Eye (tissue), 1 donor: ENCODE measurements at places on chromosomes 5 and 9.

DNA sequence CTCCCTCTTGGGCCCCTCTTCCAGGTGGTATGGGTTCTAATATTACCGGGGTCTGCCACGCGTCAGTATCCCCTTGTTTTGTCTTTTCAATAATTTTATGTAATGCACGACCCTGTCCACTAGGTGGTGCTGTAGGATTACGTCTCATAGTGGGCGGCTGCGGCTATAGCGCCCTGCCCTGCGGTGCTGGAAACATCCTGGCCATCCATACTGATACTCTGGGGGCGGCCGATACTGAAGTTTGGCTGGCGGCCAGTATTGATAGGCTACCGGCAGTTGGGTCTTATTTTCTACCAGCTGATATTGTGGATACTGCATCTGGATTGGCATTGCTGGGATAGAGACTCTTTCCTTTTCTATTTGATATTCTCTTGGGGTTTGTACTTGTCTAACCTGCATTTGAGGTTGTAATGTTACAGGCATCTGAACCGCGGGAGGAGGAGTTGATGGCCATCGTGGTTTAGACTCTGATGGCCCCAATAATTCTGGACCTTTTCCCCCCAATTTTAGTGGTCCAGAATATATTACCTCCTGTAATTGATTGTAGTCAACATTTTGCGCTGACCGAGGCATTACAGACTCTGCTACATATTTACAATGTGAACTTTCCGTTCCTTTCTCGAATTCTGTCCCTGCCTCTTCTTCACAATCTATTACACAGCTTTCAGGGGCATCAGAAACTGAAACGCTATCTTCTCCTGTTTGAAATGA is 3.3 kb upstream of the TMEM141 start:
- peak; percentile 94 for DNase-seq

DNA sequence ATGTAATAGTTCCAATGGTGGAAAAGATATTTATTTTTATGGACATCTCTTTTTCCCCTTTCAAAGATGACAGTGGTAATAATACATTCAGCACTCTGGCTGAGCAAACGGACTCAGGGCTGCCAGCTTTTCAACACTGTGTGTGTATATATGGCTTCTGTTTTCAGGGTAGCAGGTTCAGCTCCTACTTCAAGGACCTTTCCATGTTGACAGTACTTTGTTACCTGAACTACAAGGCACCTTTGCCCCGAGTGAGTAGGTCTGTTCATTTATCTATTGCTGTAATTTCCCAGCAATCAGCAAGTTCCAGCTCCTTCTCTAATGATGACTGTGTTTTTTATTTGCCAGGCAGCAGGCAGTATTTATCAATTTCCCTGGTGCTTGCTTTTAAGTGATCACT is 387.4 kb upstream of the KIF2A start:
- no peak for DNase-seq

- no peak for DNase-seq
Observed at GRCh38 chr5:98755406-98755805, 18.1 kb upstream of the RGMB start.

DNA sequence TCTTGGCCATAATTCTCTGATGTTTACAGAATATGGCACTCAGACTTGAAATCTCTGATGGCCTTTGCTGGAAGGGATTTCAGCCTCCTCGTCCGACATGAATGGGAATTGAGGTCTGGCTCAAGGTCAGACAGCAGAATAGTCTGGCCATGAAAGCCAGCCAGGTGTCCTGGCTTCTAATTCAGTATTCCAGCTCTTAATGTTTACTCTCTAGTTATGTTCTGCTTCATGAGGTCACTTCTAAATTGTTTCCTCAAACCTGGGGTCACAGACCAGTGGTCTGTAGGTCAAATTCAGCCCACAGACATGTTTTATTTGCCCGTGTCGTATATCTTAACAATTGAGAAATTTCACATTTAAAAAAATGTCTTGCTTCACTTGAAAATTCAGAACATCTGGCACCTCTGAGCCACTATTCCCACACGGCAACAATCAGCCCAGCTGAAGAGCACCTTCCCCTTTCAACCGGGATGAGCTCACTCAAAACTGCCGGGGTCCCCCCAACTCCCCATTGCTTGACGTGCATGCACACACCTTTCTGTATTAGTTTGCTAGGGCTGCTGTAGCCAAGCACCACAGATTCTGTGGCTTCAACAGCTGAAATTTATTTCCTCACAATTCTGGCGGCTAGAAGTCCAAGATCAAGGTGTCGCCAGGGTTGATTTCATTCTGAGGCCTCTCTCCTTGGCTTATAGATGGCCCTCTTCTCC is 243.5 kb downstream of the ENC1 start:
- no peak for DNase-seq

DNA sequence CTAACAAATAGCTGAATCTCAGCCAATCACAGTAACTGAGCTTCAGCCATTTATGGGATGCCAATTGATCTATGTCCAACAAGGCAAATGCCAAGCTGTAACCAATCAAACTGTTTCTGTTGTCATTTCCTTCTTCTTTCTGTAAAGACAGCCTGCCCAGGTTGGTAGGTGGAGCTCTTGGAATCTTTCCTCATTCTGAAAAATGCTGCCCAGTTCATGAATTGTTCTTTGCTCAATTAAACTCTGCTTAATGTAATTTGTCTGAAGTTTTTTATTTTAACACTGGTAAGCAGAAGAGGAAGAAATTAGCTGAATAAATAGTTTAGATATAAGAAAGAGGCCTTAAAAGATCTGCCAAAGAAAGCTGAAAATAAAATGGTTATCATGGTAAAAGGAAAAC is 1235.6 kb downstream of the EFNA5 start:
- DNase-seq = no peak

GRCh38 chr5:155929112-155929511 is 397.9 kb upstream of the SGCD start:
- no peak for DNase-seq

DNA sequence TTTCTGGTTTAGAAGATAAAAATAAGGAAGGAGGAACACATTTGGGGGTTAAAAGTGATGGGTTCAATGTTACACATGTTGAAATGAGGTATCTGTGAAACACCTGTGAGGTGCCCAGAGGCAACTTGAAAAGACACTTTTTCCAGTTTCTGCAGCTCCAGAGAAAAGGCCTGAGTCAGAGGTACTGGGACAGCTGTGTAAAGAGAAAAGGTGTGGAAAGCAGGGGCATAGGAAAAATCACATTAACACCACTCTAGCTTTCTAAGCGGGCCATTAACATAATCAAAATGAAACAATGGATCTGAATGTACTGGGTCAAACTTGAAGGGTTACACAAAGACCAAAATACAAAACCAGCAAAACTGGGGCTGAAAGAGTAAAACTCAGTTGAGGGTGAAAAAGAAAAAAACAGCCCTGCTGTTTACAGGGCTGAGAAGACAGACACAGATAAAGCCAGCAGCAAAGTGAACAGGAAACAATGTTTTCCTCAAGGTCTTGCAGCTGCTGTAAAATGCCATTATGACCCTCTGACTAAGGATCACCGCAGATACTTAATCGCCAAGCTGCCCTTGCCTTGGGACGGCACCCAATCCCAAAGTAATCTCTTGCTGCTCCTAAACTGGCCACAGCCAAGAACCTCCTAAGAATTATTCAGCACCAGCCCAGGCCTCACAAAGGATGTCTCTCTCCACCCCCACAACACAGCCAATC is 104.7 kb downstream of the DROSHA start:
- no peak for DNase-seq

DNA sequence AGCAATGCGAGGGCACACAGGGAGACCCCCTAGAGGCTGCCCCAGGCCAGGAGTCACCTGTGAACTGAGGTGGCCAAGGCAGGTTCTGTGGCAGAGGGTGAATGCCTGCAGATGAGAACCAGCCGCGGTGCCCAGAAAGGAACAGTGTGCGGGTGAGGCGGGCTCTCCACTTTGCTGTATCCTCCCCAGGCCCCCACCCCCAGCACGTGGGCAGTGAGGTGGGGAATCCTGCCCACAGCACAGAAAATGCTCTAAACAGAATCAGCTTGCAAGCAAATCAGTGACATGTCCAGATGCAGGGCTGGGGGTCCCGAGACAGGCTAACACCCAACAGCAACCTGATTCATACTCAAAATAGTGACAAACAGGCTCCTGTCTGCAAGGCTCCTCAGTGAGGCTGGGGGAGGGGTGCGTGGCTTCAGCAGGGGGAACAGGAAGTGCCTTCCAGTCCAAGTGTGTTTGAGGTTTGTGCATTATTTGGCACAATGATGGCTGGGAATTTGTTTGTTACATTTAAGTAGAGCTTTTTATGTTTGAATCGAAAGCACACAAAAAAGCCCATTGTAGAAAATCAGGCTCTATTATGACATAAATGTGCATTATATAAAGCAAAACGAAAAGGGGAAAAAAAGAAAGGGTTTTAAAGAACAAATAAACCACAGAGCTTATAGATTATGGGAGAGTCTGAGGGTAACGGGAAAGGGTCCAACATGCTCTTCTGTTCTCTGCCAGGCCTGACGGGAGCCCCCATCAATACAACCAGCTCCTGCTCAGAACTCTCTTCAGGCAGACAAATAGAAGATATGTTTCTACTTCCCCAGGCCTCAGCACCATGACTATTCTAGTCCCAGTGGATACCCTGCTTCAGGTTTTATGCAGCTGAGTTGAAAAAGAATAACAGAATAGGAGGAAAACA is 201.3 kb downstream of the HSD17B3 start:
- peak; percentile 37 for DNase-seq

GRCh38 chr5:111755345-111755941 is 1.6 kb downstream of the NREP start:
- peak; percentile 75 for DNase-seq

- DNase-seq = no peak
Observed at GRCh38 chr5:179733772-179734126, 1.1 kb downstream of the MAML1 start.

DNA sequence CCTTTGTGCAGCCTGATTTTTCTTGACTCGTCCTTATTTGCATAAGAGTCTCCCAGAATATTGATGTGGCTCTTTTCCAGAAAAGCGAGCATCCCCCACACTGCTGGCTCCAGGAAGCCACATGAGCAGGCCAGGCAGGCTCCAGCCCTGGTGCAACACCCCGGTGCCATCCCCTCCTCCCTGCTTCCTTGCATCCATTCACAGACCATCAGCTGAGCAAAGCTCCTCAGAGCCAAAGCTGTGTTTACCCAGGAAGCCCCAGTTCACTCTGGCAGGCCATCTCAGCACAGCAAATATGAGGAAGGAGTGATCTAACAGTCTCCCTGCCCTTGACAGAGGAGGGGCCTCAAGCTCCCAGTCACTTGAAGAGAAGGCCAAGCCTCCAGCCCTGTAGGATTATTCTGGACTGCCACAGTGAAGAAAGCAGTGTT is 34.4 kb downstream of the INSYN2B start:
- peak; percentile 49 for DNase-seq

DNA sequence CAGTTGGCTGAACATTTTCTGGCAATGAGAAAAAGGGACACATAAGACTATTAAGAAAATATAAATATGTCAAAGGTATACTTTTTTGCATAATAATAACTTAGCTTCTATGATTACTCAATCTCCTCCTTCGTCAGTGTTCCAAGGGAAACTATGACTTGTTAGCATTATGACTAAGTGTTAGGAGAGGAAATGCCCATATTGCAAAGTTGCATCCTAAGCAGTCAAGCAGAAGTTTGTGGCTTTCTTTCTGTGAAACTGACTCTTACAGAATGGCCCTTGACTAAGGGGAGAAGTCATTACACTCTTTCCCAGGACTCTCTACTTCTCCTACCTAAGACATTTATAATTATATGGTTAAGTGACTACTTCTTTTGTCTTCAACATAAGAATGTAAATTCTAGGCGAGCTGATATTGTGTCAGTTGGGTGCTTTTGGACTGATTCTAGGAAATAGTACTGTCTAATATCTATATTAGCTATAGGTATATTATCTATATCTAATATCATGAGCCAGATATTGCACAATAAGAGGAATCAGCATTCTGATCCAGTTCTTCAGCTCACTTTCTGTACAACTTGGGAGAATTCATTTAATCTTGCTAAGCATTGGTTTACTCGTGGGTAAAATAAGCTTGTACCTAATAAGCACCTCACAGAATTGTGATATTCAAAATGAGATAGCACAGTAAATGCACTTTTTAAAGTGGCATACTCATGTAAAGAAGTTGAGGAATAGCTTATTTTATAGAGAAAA is 16.4 kb upstream of the SPINK6 start:
- no peak for DNase-seq

GRCh38 chr5:76074487-76075065 is 8.6 kb upstream of the SV2C start:
- DNase-seq = peak; percentile 51

- no peak for DNase-seq
Observed at GRCh38 chr9:68577774-68578591, 37.3 kb upstream of the TMEM252 start.

- DNase-seq = peak; percentile 76
Observed at GRCh38 chr5:177362610-177363507, 5.1 kb downstream of the RGS14 start.

DNA sequence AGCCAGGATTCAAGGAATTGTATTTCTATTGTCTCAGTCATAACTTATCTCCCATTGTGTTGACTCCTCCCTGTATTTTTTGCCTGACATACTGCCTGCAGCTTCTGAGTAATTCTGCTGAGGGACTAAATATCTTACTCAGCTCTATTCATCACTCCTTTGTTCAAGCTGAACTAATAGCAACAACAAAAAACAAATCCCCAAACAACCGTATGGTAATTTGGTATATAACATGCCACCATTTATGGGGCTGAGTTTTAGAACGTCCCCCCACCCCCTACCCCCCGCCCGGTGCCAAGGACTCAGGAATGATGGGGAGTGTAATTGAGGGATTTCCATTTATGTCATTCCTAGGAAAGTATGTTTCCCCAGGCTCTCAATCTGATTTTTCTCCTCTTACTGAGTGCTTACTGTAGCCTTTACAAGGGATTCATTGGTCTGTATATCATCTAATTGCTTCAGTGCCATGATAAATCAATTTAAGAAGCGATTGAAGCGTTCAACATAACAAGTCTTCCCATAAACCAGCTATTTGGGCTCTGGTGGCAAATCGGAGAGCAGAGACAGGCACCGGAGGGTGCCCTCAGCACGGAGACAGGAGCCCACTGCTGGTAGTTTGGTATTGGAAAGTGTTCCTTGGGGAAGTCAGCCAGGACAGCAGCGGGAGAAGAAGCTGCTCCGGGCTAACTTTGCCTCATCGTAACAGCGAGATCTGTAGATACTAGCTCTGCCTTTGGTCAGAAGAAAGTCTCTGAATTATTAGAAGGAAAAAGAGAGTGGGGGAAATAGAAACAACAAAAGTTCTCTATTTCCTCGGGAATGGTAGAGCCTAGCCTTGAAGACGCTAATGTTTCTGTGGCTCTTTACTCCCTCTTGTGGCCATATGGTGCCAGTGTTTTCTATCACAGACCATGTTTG is 40.7 kb upstream of the HSD17B4 start:
- DNase-seq = peak; percentile 95
